HT1080 (cell line): ENCODE measurements at places on chromosomes 7 and 10. TPM values are rescaled to one million over a fixed set of nuclear protein-coding genes. Genes with fewer than 3 reads are reported as not detected.

GRCh38 chr10:97378933-97379921 lies 21.9 kb downstream of the RRP12 start:
- DNase-seq, result no peak

GRCh38 chr7:118052336-118052735 lies 131.6 kb upstream of the LSM8 start:
- DNase-seq, result no peak

DNA sequence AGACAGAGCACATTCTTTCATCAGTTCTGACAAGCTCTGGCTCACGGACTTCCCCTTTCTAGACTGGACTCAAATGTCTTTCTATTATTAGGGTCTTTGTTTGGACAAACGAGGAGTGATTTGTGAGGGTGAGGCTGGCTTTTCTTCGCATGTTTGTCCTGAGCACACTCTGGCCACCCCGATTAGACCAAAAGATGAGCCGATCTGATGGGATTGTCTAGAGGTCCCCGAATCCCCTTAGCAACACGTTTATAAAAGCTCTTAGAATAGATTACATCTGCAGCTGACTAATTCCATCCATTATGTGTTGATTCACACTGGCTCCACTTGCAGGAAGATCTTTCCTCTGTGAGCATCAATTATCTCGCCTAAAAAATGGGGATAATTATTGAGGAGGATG lies 675.4 kb upstream of the AUTS2 start:
- DNase-seq, result no peak

- DNase-seq, result no peak
Observed at GRCh38 chr7:1224086-1224716, 8.5 kb upstream of the UNCX start.

GRCh38 chr7:30312178-30312577 lies 27.8 kb downstream of the ZNRF2 start:
- DNase-seq, result no peak

GATAD1 gene
- 20.1 and 24.6 TPM in 2 replicates for total RNA-seq

DNA sequence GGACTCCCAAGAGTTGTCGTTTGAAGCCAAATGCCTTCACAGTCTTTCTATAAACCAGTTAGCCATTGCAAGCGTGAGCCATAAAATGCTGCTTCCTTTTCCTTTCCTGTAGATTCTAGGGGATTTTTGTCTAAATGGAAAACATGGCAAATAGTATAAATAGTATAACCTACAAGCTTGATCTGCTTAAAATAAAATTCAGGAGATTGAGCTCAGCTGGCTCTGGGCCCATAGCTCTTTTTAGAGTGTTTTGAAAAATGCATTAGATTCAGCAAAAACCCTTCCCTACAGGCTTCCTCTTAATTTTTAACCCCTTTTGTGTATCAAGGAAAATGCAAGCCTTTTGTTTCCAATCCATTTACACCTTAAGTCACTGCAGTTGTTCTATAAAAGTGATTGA lies 190.1 kb upstream of the GDF10 start:
- DNase-seq, result no peak

DNA sequence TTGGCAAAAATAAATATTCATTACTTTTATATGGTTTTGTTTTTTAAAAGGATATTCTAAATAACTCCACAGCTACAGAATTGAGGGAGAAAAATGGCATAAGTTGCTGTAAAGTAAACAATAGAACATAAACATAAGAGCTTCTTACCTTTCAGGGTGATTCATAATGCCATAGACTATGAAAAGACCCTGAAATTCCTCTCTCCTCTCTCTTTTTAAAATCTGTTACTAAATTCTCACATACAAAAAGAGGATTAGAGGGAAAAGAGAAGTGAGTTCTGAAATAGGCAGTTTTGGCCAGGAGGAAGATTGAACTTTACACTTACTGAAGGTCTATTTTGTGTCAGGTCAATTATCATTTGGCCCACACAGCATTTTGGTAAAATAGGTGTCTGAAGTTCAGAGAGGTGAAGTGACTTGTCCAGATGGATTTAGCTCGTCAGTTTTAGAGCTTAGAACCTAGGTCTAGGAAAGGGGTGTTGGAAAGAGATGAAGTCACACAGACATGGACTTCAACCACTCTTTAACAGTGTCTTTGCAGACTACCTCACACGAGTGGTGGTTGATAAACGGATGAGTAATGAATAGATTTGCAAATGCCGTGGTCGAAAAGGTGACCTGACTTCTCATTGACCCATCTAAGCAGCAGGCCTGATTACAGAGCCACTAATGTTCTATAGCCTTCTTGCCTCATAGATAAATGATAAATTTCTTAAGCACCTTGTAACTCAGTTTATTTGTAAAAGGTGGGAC lies 190.6 kb upstream of the CCDC6 start:
- DNase-seq, result no peak

DNA sequence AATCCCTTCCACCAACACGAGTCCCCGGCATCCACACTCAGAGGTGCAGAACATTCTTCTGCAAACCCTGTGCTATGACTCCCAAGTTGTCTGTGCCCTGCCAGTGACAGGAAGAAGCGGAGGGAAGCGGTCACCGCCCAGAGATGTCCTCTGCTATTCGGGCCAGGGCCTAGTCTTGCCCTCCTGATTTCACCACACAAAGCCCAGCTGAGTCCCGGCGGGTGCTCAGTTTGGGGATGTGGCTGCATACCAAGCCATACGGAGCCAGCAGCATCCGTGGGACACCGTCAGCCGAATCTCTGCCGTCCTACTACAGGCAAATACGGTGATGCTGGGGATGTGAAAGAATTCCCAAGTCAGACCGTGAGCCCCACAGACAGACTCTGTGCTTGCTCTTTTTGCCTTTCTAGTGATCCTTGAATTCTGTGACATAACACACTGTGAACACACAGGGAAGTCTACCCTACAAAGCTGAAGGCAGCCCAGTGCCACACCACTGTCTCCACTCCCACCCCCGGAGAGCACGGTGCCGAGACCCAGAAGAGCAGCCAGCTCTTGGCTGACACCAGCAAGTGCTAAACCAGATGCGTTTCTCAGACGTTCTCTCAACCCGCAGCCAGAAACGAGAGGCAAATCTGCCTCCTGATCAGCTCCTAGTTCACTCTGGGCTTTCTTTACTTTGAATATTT lies 2.0 kb downstream of the STK32C start:
- DNase-seq, result no peak

PIP gene
- total RNA-seq, result not detected in 2 replicates

DNA sequence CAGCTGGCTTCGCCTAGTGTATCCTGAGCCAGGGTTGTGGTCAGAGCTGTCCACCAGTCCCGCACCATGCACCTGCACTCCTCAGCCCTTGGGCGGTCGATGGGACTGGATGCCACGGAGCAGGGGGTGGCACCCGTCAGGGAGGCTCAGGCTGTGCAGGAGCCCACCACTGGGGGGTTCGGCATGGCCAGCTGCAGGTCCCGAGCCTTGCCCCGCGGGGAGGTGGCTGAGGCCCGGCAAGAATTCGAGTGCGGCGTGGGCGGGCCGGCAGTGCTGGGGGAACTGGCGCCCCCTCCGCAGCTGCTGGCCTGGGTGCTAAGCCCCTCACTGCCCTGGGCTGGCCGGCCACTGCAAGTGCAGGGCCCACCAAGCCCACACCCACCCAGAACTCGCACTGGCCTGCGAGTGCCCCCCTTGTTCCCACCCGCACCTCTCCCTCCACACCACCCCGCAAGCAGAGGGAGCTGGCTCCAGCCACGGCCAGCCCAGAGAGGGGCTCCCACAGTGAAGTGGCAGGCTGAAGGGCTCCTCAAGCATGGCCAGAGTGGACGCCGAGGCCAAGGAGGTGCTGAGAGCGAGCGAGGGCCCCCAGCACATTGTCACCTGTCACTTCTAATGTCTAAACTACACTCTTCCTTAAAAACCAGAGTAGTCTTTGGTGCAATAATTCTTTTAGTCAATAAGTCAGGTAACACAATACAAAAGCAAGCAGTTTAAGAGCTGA lies 11.0 kb downstream of the FAM25A start:
- DNase-seq, result no peak

GRCh38 chr7:94832051-94832450 lies 75.3 kb upstream of the PPP1R9A start:
- peak; percentile 79 for DNase-seq

DNA sequence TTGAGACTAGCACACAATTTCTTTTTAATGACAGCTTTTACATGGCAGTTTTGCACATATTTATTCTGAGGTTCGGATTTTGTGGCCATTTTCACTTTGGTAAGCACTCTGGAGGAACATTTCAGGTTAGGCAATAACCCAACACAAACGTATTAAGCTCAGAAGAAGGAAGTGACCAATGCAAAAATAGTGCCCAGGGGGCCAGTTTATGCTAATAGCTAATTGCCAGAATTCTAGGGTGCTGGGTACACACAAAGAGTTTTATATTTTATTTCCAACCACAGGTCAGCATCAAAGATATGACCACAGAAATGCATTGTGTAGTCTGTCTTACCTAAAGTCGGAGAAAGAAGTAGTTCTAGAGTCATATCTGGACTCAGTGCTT lies 8.4 kb upstream of the AGR2 start:
- DNase-seq, result no peak

IKZF1 gene
- total RNA-seq, result not detected in 2 replicates

NRG3 gene
- total RNA-seq, result not detected in 2 replicates

DNA sequence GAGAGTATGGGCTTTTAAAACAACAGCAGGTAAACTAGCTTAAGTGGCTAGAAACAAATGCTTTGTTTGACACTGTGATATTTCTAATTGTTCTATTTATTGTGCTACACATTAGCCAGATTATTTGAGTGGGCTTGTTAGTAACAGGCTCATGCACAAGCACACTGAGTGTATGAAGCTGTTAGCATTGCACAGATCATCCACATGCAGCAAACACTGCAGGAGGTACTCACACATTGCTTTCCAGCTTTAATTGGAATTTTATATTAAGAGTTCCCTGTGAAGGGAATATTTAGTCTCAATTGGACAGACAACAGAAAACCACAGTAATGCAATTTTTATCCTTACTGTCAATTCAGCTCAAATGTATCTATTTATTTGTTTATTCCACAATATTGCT lies 92.9 kb upstream of the ZNF804B start:
- no peak for DNase-seq
